ENCODE measurements at places on chromosomes 5 and 9. TPM values are rescaled to one million over a fixed set of nuclear protein-coding genes. Genes with fewer than 3 reads are reported as not detected.
A peak's percentile ranks its signal among the peaks of the same experiment; 100 is the strongest.

GRCh38 chr5:179994583-179995323, 76.8 kb downstream of the RNF130 start:
- H3K4me3 ChIP-seq: no peak overlapping the region
- H3K27ac ChIP-seq: no peak overlapping the region
- H3K4me1 ChIP-seq: no peaks in the 10 kb centered on the region
- no peaks in the 10 kb centered on the region for H3K27me3 ChIP-seq
- no peak for DNase-seq

GRCh38 chr5:172180936-172181335, 7.1 kb downstream of the STK10 start:
- H3K4me1 ChIP-seq: peaks cover 19% of the 10 kb centered on the region
- no peak for DNase-seq
- no peak overlapping the region for H3K27ac ChIP-seq
- no peaks in the 10 kb centered on the region for H3K27me3 ChIP-seq

- H3K4me3 ChIP-seq: no peak overlapping the region
- H3K36me3 ChIP-seq: no peaks in the 10 kb centered on the region
- DNase-seq: peak; percentile 66
- no peaks in the 10 kb centered on the region for H3K27me3 ChIP-seq
- no peaks in the 10 kb centered on the region for H3K4me1 ChIP-seq
Observed at GRCh38 chr9:22522206-22522740, 75.6 kb downstream of the DMRTA1 start.

- no peak for DNase-seq
- no peaks in the 10 kb centered on the region for H3K4me1 ChIP-seq
- H3K27me3 ChIP-seq: no peaks in the 10 kb centered on the region
- no peaks in the 10 kb centered on the region for H3K36me3 ChIP-seq
- no peak overlapping the region for H3K4me3 ChIP-seq
- H3K27ac ChIP-seq: no peak overlapping the region
Observed at GRCh38 chr5:6838736-6839135, 125.5 kb downstream of the TENT4A start.

The ANKRD20A1 gene
- total RNA-seq: 4.4 TPM

- H3K4me1 ChIP-seq: no peaks in the 10 kb centered on the region
- DNase-seq: no peak
- peak overlapping the region; percentile 81 for H3K4me3 ChIP-seq
- H3K36me3 ChIP-seq: no peaks in the 10 kb centered on the region
- H3K27ac ChIP-seq: peak overlapping the region; percentile 85
Observed at GRCh38 chr9:37575511-37575914, 667 bp downstream of the FBXO10 start.

DNA sequence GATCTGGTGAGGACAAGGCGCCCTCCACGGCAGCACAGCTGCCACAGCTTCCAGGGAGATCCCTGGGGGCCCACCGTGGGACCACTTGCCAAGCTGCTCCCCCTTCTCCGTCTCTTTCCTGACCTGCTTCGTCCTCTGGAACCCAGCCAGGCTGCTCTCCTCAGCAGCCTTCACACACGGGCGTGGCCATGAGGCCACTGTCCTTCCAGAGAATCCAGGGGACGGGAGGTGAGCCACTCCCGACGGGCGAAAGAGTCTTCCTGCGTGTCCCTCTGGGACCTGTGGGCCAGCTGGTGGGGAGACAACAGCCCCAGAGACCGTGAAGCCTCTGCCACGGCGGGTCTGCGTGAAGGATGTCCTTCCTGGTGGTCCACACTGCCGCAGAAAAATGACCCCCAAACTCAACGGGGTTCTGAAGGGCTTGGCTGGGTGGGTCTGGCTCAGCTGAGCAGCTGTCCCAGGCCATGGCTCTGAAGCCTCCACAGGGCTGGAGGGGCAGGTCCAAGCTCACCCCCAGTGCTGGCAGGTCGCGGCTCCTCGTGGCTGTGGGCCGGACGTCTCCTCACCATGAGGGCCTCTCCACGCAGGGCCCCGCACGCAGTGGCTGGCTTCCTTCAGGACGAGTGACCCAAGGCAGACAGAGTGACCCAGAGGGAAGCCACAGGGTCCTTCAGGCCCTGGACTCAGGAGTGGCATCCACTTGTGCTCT, 47.4 kb upstream of the NKD2 start:
- H3K27me3 ChIP-seq: no peaks in the 10 kb centered on the region
- H3K36me3 ChIP-seq: no peaks in the 10 kb centered on the region
- H3K27ac ChIP-seq: no peak overlapping the region

GRCh38 chr5:122172207-122172606, 42.9 kb downstream of the ZNF474 start:
- H3K4me3 ChIP-seq: no peak overlapping the region
- no peak for DNase-seq
- H3K4me1 ChIP-seq: no peaks in the 10 kb centered on the region
